ENCODE measurements at places on chromosomes 11 and 22.

DNA sequence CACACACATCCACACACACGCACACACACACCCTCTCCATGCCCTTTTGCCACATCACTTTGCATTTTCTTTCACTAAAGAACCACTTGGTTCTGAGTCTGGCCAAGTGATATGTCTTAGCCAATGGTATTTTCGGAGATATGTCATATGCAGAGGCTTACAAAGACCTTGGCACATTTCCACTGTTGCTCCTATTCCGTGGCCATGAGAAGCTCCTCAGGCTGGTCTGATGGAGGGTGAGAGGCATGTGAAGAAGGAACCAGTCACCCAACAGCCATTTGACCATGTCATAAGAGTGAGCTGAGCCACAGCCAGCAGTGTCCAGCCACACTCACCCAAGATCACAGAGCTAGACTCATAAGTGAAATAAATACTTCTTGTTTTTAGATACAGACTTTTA lies 212.6 kb upstream of the NAV2 start:
- no peak for DNase-seq

- DNase-seq: no peak
These were observed 116.9 kb upstream of the TTC12 start for GRCh38 chr11:113197446-113197845.

DNA sequence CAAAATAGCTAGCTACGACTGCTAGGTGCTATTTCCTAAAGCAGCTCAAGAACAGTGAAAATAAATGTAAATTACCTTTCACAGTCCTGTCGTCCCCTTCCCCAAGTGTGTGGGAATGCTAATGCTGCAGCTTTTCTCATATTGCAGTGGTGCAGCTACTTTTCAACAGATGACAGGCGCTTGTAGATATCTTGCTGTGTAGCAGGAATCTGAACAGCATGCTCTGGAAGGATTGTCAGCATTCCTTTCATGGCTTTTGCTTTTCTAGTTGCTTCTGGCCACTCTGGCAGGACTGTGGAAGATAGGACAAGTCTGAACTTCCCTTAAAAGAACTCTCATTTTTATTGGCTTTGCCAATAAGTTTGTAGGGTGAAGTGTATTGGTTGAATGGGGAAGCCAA lies 18.8 kb downstream of the FAR1 start:
- no peak for DNase-seq

GRCh38 chr11:15180212-15180792 lies 65.6 kb downstream of the INSC start:
- DNase-seq: no peak

DNA sequence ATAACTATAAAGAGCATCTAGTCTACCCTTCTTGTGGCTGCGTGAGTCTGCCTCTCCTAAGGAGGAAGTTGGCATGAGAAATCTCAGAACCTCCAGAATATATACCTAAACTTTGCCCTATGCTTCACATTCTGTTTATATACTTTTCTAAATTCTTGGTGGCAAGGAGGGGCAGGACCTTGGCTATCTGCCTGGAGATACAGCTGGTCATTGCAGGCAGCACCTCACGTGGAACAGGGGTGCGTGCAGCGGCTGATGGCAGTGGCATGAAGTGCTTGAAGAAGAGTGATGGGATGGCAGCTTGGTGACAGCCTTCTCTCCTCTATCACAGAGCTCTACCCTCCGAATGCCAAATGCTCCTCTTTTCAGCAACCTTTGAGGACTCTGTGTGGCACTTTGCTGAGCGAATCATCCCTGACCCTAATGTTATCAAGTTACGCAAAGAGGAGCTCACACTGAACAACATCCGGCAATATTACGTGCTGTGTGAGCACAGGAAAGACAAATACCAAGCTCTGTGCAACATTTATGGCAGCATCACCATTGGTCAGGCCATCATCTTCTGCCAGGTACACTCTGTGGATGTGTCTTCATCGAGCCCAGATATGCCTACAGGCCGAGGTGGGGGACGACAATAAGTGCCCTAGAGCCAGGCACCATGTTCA lies 12.5 kb downstream of the DDX25 start:
- DNase-seq: no peak

- DNase-seq: no peak
These were observed 62.5 kb downstream of the FEZ1 start for GRCh38 chr11:125433454-125434121.

GRCh38 chr11:85627332-85627997 lies at the start of gene DLG2:
Gene DLG2, minus strand, starts transcription at chr11:85627344.
- DNase-seq: no peak

DNA sequence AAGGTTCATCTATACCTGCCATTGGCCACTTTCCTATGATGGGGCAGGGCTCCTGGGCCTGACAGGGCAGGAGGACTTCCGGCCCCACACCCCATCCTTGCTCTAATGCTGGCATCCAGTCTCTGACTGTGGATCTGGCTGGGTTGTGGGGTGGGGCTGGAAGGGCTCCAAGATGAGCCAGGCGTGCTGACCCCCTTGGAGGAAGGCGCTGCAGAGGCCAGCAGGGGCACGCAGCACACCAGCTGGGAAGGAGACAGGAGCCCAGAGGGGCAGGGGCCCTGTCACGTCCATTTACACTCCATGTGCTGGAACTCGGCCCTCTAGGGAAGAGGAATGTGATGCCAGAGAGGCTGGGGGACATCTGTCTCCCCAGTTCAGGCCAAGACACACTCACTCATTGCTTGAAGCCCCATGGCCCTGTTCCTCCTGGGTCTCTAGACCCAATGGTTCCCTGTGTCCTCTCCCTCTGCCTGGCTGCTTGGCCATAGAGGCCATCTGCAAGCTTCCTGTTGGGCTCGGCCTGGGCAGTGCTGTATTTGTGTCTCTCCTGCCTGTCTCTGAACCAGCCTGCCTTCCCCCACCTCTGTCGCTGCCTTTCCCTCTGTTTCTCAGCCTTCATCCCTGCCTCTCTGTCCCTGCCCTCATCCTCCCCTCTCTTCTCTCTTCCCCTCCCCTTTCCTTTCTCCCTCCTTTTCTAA lies 67.5 kb upstream of the NECTIN1 start:
- no peak for DNase-seq

GRCh38 chr11:924406-925157 lies 1.1 kb upstream of the AP2A2 start:
- DNase-seq: no peak

DNA sequence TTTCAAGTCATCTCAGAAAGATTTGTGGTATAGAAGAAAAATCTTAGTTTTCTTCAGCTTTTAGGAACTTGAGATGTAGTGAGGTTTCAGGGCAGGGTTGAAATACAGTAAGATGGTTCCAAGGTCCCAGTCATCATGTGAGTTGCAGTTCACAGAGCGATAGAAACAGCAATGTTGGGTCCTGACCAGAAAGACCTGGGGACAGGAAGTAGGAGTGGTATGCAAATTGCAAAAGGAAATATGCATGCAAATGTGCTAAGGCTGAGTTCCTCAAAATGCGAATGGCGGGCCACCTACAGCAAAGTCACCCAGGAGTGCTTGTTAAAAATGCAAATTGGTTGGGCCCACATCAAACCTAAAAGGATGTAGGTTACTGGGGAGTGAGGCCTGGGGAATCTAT lies 1032.7 kb upstream of the TENM4 start:
- no peak for DNase-seq

DNA sequence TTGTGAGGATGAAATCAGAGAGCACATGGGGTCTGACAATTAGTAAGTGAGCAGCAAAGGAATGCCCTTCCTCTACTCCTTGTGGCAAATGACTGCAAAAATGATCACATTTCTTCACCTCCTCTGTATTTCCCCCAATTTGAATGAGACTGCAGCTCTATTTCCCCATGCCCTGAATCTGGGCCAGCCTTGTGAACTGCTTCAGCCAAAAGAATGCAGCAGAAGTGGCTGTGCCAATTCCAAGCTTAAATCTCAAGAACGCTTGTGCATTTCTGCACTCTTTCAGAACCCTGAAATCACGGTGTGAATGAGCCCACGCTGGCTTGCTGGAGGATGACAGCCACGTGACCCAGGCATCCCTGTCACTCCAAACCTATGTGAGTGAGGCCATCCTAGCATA lies 9.9 kb downstream of the SLC43A3 start:
- DNase-seq: no peak

GRCh38 chr11:123047266-123047946 lies 14.5 kb downstream of the HSPA8 start:
- DNase-seq: no peak

DNA sequence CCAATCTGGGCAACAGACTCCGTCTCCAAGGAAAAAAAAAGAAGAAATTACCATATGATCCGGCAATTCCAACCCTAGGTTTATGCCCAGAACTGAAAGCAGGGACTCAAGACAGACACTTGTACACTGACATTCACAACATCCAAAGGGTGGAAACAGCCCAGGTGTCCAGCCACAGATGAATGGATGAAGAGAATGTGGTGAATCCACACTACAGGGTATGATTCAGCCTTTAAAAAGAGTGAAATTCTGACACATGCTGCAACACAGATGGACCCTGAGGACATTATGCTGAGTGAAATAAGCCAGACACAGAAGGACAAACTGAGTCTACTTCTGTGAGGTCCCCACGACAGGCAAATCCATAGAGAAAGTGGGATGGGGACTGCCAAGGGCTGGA lies 43.9 kb downstream of the SGSM3 start:
- no peak for DNase-seq

DNA sequence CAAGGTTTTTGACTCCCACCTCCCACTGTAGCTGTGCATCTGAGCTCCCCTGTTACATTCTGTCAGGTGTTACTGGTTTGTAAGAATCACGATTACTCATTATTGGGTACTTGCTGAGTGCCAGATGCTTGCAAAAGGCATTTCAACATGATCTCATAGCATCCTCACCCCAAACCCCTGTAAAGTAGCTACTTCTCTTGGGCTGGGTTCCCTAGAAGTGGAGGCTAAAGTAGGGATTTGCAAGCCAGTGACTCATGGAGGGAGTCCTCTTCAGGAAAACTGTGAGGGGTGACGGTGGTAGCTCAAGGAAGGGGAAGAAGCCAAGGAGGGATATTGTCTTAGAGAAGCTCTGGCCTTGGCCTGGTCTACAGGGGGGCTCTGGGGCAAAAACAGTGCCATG lies 78.6 kb downstream of the TIMP3 start:
- no peak for DNase-seq

GRCh38 chr11:48900131-48900800 lies 83.4 kb downstream of the TRIM51G start:
- no peak for DNase-seq

DNA sequence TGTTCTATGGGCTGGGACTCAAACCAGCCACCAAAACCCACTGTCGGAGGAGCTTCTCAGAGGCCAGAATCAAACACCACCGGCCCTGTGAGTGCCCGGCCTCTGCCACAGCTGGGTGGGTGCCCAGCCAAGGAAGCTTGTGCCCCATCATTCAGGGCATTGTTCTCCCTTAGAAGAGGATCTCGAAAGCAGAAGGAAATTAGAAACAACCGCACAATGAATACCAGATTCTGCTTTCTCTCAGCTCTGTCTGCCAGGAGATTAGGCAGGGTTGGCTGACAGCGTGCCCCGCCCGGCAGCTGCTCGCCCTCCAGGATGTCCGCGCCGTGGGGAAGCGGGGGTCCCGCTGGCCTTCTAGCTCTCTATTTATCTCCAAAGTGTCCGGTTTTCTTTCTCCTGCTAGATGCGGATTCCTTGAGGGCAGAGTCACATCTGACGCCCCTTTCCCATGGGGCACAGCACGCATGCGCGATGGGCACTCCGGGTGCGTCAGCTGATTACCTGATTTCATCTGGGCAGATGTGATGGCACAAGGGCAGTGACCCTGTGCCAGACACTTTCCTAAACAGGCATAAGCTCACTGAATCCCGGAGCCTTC lies 25.5 kb downstream of the SCGB1A1 start:
- peak; percentile 41 for DNase-seq

DNA sequence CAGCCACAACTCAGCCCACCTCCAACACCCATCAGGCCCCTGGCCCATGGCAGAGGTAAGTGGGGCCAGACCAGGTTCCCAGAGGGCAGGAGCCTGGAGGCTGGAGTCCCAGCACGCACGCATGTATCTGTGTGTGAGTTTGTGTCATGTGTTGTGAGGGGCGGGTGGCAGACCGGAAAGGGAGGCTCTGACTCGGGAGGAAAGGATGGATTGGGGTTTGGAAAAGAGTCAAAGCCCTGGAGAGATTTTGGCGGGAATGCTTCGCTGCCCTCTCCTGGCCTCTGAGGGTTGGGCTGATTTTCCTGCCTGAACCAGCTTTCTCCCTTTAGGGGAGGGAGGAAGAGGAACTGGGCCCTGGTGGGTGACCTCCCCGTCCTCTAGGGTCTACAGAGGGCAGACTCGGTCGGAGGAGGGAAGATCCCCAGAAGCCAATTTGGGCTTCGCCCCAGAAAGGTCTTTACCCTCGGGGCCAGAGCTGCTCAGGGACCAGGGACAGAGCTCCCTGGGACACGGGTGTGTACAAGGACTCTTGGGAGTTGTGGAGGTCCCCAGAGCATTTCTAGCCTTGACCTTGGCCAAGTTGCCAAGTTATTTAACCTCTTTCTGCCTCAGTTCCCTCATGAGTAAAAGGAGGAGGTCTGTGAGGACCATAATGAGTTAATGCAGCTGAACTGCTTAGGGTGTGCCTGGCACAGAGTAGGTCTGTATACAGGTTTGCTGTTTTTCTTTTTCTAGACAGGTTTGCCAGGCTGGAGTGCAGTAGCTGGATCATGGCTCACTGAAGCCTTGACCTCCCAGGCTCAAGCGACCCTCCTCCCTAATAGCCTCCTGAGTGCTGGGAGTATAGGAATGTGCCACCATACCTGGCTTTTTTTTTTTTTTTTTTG lies 6.9 kb downstream of the C11orf68 start:
- no peak for DNase-seq

- no peak for DNase-seq
These were observed 26.5 kb downstream of the CTNND1 start for GRCh38 chr11:57787920-57788702.

DNA sequence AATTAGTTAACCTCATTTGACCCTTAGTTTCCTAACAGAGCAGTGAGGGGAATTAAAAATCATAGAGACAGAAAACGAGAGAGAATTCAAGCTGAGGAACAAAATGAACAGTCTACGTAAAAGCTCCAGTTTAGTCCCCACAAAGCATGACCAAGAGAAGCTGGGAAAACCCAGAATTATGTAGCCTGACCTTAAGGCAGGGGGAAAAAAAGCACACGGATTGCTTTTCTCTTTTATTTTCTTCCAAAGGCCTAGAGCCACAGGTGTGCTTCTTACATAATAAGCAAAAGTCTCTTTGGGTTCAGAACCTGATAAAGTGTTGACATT lies 514 bp upstream of the AMBRA1 start:
- no peak for DNase-seq

GRCh38 chr11:3939651-3940190 lies 84.3 kb downstream of the STIM1 start:
- DNase-seq: no peak
